CD4-positive, CD25-positive, alpha-beta regulatory T cell (primary cell): ENCODE measurements at places on chromosomes 16 and 17.

DNA sequence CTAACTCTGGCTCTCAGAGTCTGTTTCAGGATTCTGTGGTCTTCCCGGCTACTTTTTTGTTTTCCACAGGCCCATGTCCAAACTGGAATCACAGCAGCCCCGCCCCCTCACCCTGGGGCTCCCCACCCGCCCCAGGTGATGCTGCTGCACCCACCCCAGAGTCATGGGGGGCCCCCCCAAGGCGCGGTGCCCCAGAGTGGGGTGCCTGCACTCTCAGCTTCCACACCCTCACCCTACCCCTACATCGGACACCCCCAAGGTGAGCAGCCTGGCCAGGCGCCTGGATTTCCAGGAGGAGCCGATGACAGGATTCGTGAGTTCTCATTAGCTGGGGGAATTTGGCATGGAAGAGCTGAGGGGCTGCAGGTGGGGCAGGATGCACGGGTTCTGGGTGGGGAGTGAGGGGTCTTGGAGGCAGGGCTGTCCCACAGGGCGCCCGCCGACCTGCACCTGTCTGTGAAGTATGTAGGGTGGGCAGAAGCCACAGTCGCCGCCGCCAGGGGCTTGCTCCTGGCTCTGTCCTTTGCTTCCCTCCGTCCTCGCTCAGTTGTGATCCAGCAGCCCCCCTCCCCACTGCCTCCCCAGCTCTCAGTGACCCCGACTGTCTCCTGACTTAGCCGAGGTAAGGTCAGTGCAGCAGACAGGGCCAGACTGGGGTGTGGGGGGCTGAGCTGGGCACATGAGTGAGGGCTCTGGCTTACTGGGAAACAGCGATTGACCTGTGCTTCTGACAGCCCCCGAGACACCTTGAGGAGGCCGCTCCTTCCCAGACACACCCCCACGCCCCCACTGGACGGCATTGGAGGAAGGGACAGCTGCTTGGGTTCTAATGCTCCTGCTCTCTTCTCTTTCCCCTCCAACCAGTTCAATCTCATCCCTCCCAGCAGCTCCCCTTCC lies 10.0 kb downstream of the TUFM start:
- H3K4me3 ChIP-seq, result no peak overlapping the region
- H3K27ac ChIP-seq, result no peak overlapping the region
- no peak for DNase-seq
- peaks cover 65% of the 10 kb centered on the region for H3K36me3 ChIP-seq
- no peaks in the 10 kb centered on the region for H3K4me1 ChIP-seq
- H3K27me3 ChIP-seq, result no peaks in the 10 kb centered on the region

DNA sequence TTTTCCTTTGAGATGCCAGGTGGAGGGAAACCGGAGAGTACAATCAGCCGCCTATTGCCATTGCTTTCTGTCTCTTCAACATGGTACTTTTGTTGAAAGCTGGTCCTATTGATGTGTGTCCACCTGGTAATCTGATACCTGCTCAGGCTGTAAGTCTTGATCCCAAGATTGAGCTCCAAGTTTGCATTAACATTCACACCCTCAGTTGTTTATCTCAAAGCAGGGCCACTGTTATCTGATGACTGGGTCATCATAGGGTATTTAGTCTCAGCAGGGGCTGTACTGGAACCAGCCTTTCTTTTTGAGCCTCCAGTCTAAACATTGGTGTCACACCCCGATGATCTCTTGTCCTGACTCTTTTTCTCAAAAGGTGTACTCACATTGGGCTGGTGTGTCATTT lies 370.3 kb upstream of the TOM1L1 start:
- no peaks in the 10 kb centered on the region for H3K27me3 ChIP-seq
- H3K36me3 ChIP-seq, result no peaks in the 10 kb centered on the region
- H3K4me1 ChIP-seq, result no peaks in the 10 kb centered on the region
- no peak for DNase-seq
- no peak overlapping the region for H3K4me3 ChIP-seq

GRCh38 chr16:8850279-8850885 lies 18.4 kb downstream of the CARHSP1 start:
- no peaks in the 10 kb centered on the region for H3K4me1 ChIP-seq
- no peaks in the 10 kb centered on the region for H3K27me3 ChIP-seq
- DNase-seq, result no peak
- no peak overlapping the region for H3K27ac ChIP-seq

- no peak overlapping the region for H3K27ac ChIP-seq
- no peak for DNase-seq
- peak overlapping the region; percentile 40 for H3K4me3 ChIP-seq
- no peaks in the 10 kb centered on the region for H3K27me3 ChIP-seq
- peaks cover 24% of the 10 kb centered on the region for H3K4me1 ChIP-seq
These were observed 1.8 kb downstream of the RAB11FIP3 start for GRCh38 chr16:427250-427649.

GRCh38 chr17:80891397-80892018 lies 100.1 kb upstream of the CHMP6 start:
- peak overlapping the region; percentile 65 for H3K4me3 ChIP-seq
- H3K27ac ChIP-seq, result peak overlapping the region; percentile 88
- peaks cover 34% of the 10 kb centered on the region for H3K4me1 ChIP-seq
- peaks cover 5% of the 10 kb centered on the region for H3K36me3 ChIP-seq

GRCh38 chr16:23025692-23026307 lies 123.5 kb downstream of the USP31 start:
- H3K27me3 ChIP-seq, result peaks cover 5% of the 10 kb centered on the region
- H3K4me1 ChIP-seq, result no peaks in the 10 kb centered on the region
- DNase-seq, result no peak

GRCh38 chr17:81735264-81736102 lies 23.4 kb downstream of the SLC25A10 start:
- DNase-seq, result no peak
- peaks cover 4% of the 10 kb centered on the region for H3K4me1 ChIP-seq
- no peaks in the 10 kb centered on the region for H3K36me3 ChIP-seq
- H3K27ac ChIP-seq, result no peak overlapping the region
- no peak overlapping the region for H3K4me3 ChIP-seq
- no peaks in the 10 kb centered on the region for H3K27me3 ChIP-seq

DNA sequence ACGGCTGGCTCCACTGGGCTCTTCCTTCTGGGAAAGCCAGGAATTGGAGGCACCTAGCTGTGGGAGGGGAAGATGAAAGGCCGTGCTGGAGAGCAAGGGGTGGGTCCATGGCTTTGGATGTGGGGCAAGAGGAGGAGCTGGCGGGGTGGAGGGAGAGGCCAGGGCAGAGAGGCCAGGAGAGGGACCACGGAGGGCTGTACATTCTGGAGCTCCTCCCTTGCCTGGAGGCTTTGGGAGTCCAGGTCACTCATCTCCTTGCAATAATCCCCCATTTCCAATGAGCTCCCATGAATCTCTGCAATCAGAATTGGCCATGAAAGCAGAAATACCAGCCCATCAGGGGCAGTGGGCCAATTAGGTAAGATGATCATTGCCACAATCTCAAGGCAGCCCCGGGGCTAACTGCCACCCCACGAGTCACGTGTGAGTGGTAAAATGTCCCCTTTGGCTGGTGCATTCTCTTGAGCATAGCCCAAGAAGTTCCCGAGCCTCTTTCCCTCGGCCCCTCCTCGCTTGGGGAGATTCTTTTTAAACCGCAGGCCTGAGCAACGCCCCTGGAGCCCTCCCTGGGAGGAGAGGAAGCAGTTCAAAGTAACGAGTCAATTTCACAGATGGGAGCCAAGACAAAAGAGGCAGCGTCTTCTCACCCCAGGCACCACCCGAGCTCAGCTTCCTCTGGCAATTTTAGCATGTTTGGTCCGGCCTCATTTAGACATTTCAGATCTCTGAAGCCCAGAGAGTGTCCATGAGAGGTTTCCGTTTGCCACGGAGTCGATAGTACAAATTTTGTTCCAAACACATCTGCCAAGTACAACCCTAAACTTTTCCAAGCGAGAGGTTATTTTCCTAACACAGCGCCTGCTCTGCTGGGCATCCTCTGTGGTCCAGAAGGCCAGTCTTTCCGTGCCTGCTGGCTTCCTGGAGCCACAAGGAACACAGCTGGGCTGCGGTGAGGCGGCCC lies 13.4 kb downstream of the RTN4RL1 start:
- DNase-seq, result no peak
- no peaks in the 10 kb centered on the region for H3K36me3 ChIP-seq
- H3K27me3 ChIP-seq, result no peaks in the 10 kb centered on the region
- H3K4me3 ChIP-seq, result no peak overlapping the region

GRCh38 chr17:43640491-43641252 lies 21.1 kb downstream of the MEOX1 start:
- peaks cover 1% of the 10 kb centered on the region for H3K4me1 ChIP-seq
- H3K4me3 ChIP-seq, result no peak overlapping the region
- DNase-seq, result no peak
- H3K36me3 ChIP-seq, result no peaks in the 10 kb centered on the region

- no peak for DNase-seq
- H3K27ac ChIP-seq, result no peak overlapping the region
- H3K36me3 ChIP-seq, result no peaks in the 10 kb centered on the region
- H3K27me3 ChIP-seq, result no peaks in the 10 kb centered on the region
- H3K4me3 ChIP-seq, result no peak overlapping the region
These were observed 108.4 kb upstream of the ZKSCAN2 start for GRCh38 chr16:25366078-25366477.

DNA sequence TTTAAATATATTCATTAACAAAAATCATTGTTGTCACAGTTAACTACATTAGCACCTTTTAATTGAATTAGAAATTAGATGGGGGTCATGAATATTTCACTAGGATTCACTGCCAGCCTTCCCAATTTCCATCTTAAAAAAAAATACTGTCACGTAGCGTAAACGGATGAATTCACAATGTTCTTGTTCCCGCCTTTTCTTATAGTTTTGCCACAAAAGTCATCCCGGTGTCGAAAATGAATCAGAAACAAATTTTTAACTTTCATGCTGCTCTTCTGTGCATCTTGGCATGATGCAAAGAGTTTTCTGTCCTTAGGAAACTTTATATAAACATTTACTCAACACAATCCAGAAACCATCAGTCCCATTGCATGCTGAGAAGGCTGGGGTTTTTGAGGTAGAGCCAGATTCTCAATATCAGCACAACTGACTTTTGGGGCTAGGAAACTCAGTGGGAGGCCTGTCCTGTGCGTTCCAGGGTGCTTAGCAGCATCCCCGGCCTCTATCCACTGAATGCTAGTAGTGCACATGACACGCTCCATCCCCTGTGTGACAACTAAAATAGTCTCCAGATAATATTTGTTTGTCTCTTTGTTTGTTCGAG lies 252.9 kb upstream of the XYLT1 start:
- DNase-seq, result no peak
- no peaks in the 10 kb centered on the region for H3K36me3 ChIP-seq
- no peaks in the 10 kb centered on the region for H3K4me1 ChIP-seq
- H3K27me3 ChIP-seq, result peaks cover 3% of the 10 kb centered on the region

GRCh38 chr17:64064331-64064730 lies 43.9 kb upstream of the ICAM2 start:
- peaks cover 71% of the 10 kb centered on the region for H3K36me3 ChIP-seq
- DNase-seq, result no peak
- H3K4me1 ChIP-seq, result peaks cover 15% of the 10 kb centered on the region
- no peak overlapping the region for H3K4me3 ChIP-seq

DNA sequence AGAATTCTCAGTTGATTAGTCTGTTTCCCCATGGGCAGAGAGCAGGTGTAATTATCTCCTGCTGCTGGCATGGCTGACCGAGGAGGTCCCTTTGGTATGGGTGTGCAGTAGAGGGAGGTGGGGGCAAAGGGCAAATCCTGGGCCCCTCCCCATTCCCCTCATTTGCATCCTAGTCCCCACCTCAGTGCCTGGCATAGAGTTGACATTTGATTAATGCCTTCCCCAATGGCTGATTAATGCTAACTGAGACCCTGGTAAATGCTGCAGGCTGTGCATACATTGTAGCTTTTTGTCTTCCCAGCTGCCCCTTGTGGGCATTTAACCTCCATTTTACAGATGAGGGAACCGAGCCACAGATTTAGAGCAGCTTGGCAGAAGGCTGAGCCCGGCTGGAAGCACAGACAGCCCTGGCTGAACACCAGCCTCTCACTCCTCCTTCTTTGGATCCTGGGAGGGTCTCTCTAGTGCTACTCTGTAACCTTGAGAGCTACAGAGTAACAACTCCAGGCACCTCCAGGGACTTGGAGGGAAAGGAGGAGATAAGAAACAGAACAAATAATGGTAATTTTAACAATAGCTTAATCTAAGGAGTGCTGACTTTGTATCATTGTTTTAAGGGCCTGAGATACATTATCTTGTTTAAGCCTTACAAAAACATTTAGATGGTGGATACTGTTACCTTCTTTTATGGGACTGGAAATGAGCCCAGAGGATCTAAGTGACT lies 5.1 kb downstream of the PLCG2 start:
- no peaks in the 10 kb centered on the region for H3K36me3 ChIP-seq
- DNase-seq, result no peak
- H3K4me3 ChIP-seq, result no peak overlapping the region

GRCh38 chr17:45409659-45410076 lies 23.0 kb downstream of the ARHGAP27 start:
- DNase-seq, result peak; percentile 51
- H3K27ac ChIP-seq, result peak overlapping the region; percentile 79
- H3K4me3 ChIP-seq, result peak overlapping the region; percentile 87
- peaks cover 17% of the 10 kb centered on the region for H3K36me3 ChIP-seq
- peaks cover 50% of the 10 kb centered on the region for H3K4me1 ChIP-seq

DNA sequence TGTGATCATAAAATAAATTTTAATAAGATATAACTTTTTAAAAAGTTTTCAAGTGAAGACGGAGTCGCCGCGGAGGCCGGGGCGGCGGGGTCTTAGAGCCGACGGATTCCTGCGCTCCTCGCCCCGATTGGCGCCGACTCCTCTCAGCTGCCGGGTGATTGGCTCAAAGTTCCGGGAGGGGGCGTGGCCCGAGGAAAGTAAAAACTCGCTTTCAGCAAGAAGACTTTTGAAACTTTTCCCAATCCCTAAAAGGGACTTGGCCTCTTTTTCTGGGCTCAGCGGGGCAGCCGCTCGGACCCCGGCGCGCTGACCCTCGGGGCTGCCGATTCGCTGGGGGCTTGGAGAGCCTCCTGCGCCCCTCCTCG lies at the start of gene FOXC2:
Gene FOXC2 (plus strand): TSS at position 229 of the 365 bp plus-strand sequence. CDS start 507 bp downstream, outside the sequence.
- H3K27me3 ChIP-seq, result peaks cover 28% of the 10 kb centered on the region
- H3K36me3 ChIP-seq, result no peaks in the 10 kb centered on the region
- H3K4me3 ChIP-seq, result no peak within 1 kb of the TSS
- no peak within 1 kb of the TSS for H3K27ac ChIP-seq
- DNase-seq, result peak; percentile 19

DNA sequence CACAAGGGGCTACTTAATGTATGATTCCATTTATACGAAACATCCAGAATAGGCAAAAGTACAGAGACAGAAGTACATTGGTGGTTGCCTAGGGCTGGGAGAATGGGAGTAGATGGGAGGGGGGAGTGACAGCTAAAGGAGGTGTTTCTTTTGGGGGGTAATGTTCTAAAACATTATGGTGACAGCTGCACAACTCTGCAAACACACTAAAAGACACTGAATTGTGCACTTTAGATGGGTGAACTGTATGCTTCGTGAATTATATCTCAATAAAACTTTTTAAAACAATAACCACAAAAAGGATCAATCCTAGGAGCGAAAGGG lies 661 bp downstream of the LYRM9 start:
- H3K27ac ChIP-seq, result no peak overlapping the region
- H3K27me3 ChIP-seq, result peaks cover 22% of the 10 kb centered on the region
- peak overlapping the region; percentile 76 for H3K4me3 ChIP-seq
- H3K4me1 ChIP-seq, result peaks cover 12% of the 10 kb centered on the region
- no peak for DNase-seq

- H3K27ac ChIP-seq, result no peak overlapping the region
- H3K4me3 ChIP-seq, result no peak overlapping the region
- DNase-seq, result no peak
- H3K27me3 ChIP-seq, result no peaks in the 10 kb centered on the region
These were observed 644 bp downstream of the QRICH2 start for GRCh38 chr17:76307299-76307965.
